Activated T-cell treated with anti-CD3 and anti-CD28 coated beads, Interleukin-2, amount 50 U/mL, for 72 hours (primary cell): ENCODE measurements at places on chromosomes 6 and 20. TPM values are rescaled to one million over a fixed set of nuclear protein-coding genes. Genes with fewer than 3 reads are reported as not detected.

DNA sequence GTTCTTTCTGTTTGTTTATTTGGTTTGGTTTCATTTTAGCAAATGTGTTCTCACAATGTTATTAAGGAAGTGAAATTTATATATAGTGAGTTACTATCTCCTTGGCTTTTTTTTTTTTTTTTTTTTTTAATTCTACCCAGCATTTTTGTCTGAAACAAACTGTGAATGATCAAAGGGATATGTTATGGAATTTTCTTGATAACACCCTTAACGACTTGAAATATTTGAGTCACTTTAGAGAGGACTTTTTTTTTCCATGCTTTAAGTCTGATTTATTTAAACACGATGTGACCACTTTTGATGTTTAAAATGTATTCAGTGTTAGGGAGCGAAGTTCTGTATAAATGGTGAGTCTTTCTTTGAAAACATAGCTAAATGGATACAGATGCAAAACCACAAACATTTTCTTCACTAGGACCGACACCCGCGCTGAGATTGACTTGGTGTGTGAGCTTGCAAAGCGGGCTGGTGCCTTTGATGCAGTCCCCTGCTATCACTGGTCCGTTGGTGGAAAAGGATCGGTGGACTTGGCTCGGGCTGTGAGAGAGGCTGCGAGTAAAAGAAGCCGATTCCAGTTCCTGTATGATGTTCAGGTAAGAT, 149.7 kb downstream of the MTHFD1L start:
- DNase-seq: no peak
- no peak overlapping the region for H3K27ac ChIP-seq
- no peaks in the 10 kb centered on the region for H3K27me3 ChIP-seq
- H3K36me3 ChIP-seq: peaks cover 11% of the 10 kb centered on the region

DNA sequence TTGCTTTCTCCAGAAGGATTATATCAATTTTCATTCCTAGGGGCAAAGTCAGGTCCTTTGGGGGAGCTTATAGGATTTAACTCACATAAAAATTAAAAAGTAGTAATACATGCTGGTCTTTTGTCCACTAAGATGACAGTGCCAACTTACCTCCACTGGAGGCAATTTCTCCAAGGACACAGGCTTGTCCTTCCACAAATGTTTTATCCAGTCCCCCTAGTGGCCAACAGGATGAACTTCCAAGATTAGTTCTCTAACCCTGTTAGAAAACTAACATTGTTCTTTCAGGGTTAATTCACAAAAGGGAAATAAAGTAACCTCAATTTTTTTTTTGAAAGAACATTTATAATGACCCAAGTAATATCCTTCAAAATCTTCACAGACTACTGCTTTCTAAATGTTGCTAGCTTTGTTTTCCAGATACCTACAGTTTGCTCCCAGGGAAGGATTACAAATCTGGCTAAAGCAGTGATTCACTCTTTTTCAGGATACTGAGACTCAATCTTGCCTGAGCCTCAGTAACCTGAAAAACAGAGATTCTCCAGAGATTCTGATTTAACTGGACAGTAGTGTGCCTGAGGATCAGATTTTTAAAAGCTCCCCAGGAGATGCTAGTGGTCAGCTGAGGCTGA, 31.7 kb upstream of the UBR2 start:
- H3K27me3 ChIP-seq: peaks cover 22% of the 10 kb centered on the region
- no peaks in the 10 kb centered on the region for H3K36me3 ChIP-seq
- H3K27ac ChIP-seq: no peak overlapping the region
- no peak overlapping the region for H3K4me3 ChIP-seq

- no peak overlapping the region for H3K27ac ChIP-seq
- no peak for DNase-seq
- no peaks in the 10 kb centered on the region for H3K36me3 ChIP-seq
- H3K4me1 ChIP-seq: no peaks in the 10 kb centered on the region
Measured at GRCh38 chr20:5433352-5433751, 116.6 kb upstream of the PROKR2 start.

SEL1L2 gene
- not detected for total RNA-seq
